ENCODE measurements at places on chromosomes 1 and 21.

DNA sequence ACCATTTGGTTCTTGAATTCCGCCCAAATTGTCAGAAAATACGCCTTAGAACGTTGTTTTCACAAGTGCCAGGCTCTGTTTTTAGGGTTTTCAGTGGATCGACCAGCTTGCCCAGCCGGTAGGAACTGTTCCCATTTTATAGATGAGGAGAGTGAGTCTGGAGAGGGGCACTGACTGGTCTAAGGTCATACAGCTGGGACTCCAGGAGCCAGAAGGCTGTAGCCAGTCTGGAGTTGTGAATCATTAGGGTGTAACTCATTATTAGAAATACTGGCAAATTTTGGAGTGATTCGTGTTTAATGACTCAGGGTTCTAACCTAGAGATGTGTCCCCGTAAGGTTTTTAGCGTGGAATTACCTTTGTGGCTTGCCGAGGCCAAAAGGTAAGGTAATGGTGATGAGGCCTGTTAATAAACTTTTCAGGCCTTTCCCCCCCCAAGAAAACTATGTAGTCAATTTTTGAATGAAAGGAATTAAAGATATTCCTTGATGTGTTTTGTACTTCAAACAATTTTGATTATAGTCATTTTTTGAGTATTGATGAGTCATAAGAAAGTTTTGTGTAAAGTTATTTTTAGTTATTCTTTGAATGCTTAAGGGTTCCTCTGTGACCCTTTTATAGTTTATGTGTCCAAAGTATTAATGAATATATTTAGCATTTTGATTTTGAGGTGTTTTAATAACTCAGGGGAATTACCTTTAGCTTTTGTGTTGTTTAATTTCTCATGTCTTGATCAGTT lies 2.1 kb downstream of the DYRK1A start:
- no peak for DNase-seq

GRCh38 chr1:228369608-228370438 lies 36.8 kb downstream of the TRIM11 start:
- DNase-seq: no peak

DNA sequence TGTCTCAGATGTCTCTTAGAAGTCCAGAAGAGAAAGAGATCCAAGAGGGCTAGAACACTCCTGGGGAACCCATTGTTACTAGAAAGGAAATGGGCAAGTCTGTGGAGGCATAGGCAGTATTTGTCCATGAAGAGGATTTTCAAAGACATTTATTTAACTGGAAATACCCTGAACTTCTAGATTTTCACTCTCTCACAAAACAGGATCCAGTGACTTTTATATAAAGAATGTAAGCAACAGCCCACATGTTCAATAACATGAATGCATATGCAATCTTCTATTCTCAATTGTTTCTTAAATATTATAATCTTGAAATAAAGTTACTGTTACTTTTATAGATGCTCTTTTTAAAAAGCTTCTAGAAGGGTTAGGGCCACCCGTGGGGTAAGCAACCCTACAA lies 53.4 kb downstream of the TBX15 start:
- no peak for DNase-seq

DNA sequence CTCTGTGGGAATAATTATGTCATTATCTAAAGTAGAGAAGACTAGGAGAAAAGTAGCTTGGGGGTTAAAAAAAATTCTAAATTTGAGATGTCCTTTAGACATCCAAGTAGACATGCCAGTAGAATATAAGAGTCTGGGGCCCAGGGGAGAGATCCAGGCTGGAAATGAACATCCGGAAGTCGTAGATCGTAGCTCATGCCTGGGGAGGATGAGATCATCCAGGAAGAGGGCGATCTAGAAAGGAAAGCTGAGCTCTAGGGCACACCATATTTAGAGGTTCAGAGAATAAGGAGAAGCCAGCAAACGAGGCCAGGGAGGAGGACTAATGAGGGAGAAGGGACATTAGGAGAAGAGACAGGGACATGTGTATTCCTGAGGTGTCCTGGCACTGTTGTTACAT lies 12.2 kb downstream of the NGF start:
- DNase-seq: no peak

- no peak for DNase-seq
Measured at GRCh38 chr1:112472142-112472541, 36.6 kb upstream of the WNT2B start.

GRCh38 chr1:9843576-9843945 lies 19.8 kb upstream of the CLSTN1 start:
- no peak for DNase-seq

DNA sequence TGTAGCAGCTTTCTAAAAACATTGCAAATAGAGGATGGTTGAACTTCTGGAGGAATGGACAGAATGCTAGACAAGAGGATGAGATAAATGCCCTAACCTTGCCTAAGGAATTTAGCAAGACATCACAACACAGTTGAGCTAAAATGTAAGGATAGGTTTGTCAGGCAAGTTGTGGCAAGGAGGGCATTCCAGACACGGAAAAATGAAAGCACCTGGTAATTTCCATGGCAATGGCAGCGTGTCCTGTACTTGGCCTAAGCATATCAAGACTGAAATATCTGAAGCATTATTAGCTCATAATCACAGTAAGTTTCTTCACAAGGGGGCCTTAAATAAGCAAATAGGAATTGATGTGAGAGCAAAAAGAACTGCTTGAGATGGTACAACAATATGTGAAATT lies 105.1 kb upstream of the USP25 start:
- no peak for DNase-seq

Data from stimulated activated CD4-positive, alpha-beta T cell treated with anti-CD3 and anti-CD28 coated beads, TNF-alpha, amount 100 ng/mL, for 4 hours (primary cell).